Adrenal gland (tissue), 19 donors: ENCODE measurements at places on chromosomes 16 and 17.

DNA sequence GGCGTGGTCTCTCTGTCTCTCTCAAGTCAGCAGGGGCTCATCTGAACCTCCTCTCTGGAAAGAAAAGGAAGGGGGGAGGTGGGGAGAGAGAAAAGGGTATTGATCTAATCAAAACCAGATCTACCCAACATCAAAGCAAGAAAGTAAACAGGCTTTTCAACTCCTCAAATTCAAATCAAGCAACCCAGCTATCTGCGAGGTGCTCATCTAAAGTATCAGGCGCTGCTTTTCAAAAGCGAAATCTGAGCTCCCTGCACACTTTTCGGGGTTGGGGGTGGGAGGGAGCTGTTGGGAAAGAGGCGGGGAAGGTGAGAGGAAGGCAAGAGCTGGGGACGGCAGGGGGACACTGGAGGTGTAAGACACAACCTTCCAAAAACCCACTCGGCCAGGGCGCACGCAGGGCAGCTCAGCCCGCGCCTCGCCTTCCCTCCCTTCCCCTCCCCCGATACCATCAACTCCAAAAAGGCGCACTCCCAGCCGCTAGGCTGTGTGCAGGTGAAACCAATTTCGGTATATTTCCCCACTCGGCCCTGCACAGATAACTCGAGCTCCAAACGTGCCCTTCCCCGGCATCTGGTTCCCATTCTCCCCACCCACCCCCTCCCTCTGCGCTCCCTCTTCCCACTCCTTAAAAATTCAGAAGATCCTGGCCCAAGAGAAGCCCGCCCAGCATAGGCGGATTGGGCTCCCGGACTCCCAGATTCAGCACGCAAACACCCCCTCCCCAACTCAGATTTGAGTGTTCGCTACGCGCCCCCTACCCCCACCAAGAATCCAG lies 2.6 kb downstream of the AXIN2 start:
- DNase-seq, result no peak

- DNase-seq, result no peak
Measured at GRCh38 chr16:64865069-64865696, 256.7 kb downstream of the CDH11 start.

DNA sequence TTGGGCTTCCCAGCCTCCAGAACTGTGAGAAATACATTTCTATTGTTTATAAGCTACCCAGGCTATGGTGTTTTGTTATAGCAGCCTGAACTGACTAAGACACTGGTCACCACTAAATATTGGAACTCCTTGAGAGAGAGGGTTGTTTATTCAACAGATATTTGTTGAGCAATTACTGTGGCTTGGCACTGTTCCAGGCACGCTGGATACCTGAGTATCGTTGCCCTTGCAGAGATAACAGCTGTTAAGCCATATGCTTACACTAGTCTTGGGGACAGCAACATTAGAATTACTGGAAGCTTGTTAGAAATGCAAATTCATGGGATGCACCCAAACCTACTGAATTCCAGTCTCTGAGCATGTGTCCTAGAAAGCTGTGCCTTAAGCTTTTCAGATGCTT lies 230.7 kb downstream of the HS3ST4 start:
- no peak for DNase-seq

GRCh38 chr17:17402558-17402957 lies 74.2 kb upstream of the MED9 start:
- no peak for DNase-seq

DNA sequence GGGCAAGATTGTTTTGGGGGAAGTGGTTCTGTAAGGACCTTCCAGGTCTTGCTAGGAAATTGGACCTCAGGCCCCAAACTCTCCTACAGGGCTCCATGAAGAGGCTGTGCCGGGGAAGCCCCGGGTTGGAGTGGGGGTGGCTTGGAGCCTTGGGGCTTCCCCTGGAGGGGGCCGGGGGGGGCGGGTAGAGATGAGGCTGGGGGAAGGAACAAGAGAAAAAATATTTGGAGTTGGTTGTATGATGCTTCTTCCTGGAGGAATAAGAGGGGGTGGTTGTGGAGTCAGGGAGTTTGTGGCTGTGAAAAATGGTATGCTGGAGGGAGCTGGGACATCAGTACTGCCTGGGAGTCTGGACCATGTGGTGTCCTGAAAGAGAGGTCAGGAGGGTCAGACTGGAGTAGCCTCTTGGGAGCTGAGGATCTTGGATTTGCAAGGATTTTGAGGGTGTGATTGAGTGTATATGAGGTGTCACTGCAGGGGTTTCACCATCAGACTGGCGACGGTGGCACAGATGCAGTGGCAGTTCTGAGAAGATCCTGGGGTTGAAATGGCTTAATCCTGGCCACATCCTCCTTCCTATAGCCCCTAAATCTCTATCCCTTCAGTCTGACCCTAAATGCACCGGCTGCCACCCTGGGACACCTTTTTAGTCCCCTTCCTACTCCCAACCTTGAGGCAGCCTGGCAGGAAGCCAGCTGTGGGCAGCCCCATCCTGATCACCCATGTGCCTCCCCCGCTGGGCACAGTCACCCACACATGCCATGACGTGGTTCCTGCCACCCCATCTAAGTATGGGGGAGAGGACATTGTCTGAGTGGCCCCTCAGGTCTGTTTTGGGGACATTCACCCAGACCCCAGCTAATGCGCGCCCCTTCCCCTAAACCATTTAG lies 10.9 kb downstream of the RARA start:
- DNase-seq, result peak; percentile 61

DNA sequence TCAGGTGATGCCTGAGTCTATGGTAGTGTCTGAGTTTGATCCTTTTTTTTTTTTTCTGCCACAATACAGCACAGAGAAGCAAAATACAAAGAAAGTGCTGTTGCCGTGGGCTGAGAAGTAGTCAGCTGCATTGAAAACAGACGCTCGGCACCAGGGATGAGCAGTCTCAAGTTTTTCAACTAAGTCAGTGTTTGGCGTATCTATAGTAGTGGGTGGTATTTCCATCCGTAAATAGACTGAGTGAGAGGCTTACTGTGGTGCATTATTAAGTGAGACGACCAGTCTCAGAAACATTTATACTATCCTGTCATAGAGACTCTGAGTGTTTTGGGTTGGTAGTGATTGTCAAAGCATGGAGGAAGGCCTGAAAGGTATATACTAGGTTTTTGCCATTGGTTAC lies 221.3 kb downstream of the SNX29 start:
- DNase-seq, result no peak

GRCh38 chr17:1289695-1290094 lies 10.2 kb downstream of the TRARG1 start:
- no peak for DNase-seq

DNA sequence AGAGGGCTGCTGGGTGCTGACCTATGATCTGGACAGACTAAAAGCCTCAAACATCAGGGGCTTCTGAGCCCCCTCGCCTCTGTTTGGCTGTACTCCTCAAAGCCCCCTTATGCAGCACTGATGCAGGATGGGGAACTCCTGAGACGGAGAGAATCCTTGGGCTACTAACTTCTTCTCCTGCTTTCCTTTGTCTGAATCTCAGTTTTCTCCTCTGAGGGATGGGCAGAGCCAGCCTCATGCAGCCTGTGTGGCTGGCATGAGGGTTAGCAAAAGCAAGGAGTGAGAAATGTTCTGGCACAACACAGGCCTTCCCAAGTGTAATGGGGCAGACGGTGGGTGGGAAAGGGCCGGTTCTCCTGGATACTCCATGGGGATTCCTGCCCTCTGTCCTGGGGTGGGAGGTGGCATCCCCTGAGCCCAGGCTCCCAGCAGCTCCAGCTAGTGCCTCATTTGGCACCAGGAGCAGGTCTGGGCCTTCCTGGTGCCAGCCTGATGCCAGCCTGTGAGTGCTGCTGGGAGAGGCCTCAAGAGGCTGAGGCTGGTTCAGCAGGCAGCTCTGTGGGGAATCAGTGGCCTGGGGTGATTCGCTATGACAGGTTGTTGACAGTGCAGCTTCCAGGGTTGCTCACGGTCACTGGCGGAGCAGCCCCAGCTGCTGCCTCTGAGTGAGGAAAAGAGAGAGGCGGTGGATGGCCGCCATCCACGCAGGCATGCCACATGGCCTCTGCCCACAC lies 4.0 kb upstream of the BRD7 start:
- peak; percentile 42 for DNase-seq

GRCh38 chr17:27379888-27380533 lies 76.2 kb upstream of the KSR1 start:
- DNase-seq, result peak; percentile 52

GRCh38 chr17:28573521-28573920 lies 2.2 kb upstream of the PIGS start:
- DNase-seq, result no peak

GRCh38 chr16:57190136-57190535 lies 4.0 kb downstream of the RSPRY1 start:
- no peak for DNase-seq

DNA sequence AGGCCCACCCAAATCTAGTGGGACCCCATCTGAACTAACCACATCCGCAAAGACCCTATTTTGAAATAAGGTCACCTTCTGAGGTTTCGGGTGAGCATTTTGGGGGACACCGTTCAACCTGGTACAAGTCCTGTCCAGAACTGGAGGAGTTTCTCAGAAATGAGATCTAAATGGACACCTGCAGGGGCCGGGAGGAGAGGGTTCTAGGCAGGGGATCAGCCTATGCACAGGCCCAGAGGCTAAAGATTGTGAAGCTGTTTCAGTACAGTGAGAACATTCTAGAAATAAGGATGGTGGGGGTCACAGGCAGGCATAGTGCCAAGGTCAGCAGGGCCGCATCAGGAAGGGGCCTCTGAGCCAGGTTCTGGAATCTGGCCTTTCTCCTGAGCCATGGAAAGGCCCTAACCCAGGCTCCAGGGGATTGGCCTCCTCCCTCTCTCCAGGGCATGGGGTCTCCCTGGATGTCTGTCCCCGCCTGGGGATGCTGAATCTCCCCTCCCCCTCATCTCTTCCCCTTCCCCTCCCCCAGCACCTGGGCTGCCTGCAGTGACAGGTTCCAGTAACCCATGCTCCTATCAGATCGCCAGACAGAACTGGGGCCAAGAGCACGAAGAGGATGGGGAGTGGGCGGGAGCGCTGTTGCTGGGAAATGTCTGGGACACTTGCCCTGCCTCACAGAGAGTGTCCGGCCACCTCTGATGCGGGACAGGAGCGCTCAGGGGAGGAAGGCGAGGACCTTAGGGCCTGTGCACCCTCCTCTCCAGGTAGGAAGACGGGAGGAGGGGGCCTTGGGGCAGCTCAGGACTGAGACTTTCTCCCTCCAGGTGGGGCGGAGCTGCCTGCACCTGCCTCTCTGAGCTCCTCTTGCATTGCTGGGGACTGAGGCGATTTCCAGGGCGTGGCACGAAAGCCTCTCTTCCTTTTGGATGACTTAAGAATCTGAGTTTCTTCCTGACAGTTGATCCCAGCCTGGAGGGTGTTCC lies 321.4 kb upstream of the TNRC6C start:
- DNase-seq, result no peak

DNA sequence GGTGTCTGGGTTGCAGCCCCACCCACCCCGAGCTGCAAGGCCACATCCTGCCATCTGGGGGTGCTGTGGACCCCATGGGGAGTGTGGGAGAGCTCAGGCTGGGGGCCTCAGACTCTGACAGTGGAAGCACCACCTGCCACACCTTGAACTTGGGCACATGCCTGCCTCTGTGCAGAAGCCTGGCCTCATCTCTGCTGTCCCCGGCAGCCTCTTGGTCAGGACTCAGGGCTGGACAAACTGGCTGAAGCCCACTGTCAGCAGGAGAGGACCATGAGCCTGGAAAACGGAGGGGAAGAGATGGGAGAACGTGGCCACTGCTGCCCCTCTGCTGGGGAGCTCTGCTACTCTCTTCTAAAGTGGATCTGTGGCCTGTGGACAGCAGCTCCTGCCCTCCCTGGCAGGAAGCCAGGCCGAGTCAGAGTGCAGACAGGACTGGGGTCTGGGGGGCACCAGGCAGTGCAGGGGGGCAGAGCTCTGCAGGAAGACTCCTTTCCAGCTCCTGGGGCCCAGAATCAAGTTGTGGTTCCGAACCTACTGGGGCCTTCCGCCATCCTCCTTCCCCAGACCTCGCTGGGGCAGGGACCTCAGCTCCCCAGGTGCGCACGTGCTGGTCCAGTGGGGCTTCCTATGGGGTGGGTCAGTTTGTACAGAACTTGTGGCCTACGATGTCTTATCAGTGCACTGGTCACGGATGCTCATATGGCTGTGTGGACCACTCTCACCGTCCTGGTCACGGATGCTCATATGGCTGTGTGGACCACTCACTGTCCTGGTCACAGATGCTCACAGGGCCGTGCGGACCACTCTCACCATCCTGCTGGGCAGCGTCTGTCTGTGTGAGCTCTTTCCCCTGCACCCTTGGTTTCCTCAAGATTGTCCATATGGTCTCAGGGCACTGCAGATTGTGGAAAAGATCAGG lies 207.7 kb downstream of the LAT start:
- DNase-seq, result no peak

DNA sequence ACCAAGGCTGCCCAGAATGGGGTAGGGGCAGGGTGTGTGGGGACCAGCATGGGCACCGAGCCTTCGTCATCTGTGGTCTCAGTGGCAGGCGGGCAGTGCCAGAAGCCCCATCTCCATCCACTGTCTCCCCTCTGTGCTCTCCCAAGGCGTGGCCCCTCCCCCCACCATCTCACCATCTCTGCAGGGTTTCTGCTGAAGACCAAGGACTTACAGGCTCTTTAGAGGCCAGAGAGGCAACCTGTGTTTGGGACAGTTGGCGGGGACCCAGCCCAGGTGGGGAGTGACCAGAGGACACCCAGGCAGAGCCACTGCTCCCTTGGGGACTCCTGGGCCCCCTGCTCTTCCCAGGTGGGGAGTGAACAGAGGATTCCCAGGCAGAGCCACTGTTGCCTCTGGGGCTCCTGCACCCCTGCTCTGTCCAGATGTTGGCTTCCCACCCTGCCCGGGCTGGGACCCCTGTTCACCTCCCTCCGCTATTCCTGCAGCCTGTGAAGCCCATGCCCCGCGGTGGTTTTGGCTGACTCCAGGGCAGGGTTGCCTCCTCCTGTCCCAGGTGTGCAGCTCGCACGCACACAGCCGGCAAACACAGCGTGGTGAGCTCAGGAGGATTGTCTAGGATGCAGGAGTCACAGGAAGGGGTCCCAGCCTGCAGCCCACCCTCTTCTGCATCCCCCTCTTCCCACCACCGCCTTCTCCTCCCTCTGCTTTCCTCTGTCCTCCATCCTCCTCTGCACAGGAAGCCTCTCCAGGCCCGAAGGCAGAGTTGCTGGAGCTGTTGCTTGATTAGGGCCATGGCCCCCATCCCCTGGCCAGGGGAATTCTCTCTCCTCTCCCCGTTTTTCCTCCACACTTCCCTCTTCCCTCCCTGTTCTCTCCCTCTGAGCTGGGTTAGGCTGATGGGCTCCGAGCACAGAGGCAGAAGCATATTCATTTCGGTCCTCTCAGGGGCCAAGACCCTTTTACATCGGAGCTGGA lies 45.0 kb downstream of the SLC7A5 start:
- DNase-seq, result no peak

DNA sequence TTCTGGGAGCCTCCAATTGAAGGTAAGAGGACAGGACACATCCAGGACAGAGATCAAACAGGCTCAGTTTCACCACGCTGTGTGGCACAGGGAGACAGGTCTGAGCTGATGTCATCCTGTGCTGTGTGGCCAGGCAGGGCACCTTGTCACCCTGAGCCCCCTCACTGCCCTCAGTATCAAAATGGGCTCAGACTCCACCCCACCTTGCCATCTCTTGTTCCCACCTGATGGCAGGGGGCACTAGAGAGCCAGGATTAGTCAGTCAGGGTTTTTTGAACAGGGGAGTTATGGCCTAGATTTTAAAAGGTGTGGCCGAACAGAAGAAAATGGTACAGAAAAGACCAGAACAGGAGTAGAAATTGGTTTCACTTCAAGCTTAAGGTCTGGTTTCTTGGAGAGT lies 2.6 kb downstream of the KAT2A start:
- DNase-seq, result peak; percentile 52
